Substantia nigra (tissue), 51 donors: ENCODE measurements at places on chromosomes 12 and 14.
A peak's percentile ranks its signal among the peaks of the same experiment; 100 is the strongest.

DNA sequence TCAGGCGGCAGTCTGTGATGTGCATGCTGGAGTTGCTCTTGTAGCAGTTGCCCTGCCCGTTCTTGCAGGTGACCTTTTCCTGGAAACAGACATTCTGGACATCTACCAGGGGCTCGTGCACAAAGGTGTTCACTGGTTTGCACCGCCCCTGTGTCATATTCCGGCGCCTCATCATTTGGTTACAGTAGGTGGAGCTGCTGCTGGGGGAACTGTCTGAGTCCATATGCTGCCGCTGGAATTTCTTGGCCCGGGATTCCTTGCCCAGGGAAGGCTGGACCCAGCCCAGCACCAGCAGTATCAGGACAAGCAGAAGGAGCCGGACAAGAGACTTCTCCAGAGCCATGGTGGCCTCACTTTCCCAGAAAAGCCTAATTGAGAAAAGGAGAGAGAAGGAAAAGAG lies 918 bp downstream of the RNASE1 start:
- peak; percentile 36 for DNase-seq

DNA sequence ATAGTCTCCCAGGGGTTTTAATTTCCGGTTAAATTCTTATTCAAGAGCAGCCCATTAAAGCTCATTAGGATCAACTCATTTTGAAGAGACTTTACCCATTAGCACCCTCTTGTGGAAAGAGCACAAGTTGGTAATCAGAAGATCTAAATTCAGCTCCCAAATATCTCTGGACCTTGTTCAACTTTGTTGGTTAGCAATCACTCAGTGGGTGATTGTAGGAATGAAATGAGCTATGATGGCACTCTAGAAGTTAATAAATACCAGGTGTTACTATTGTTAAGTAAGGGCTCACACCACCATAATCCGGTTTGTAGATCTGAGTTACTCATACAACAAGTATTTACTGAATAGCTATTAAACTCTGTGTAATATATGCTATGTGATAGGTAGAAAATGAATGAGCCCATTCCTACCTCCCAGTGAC lies 42.9 kb downstream of the TRIP11 start:
- DNase-seq, result no peak

GRCh38 chr12:24488091-24488596 lies 460.8 kb downstream of the BCAT1 start:
- DNase-seq, result no peak

- no peak for DNase-seq
Observed at GRCh38 chr14:52307905-52308304, 6.2 kb upstream of the PTGER2 start.

- no peak for DNase-seq
Observed at GRCh38 chr12:129276361-129277060, 423.2 kb downstream of the GLT1D1 start.

- DNase-seq, result no peak
Observed at GRCh38 chr14:78608998-78609787, 439.0 kb downstream of the NRXN3 start.
